NCI-H1436 treated with DMSO at 0.1 percent for 48 hours (cell line): ENCODE measurements at places on chromosomes 3 and 15.

GRCh38 chr3:30604093-30604492 is 2.3 kb upstream of the TGFBR2 start:
- DNase-seq = no peak

DNA sequence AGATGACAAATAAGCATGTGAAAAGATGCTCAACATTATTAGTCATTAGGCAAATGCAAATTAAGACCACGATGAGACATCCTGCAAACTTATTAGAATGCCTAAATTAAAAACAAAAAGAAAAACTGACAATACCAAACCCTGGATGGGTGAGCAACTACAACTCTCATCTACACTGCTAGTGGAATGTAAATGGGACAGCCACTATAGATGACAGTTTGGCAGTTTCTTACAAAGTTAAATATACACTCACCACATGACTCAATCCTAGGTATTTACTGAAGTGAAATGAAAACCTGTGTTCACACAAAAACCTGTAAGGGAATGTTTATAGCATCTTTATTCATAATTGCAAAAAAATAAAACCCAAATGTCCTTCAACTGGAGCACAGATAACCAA is 74.7 kb downstream of the NPTN start:
- no peak for DNase-seq

DNA sequence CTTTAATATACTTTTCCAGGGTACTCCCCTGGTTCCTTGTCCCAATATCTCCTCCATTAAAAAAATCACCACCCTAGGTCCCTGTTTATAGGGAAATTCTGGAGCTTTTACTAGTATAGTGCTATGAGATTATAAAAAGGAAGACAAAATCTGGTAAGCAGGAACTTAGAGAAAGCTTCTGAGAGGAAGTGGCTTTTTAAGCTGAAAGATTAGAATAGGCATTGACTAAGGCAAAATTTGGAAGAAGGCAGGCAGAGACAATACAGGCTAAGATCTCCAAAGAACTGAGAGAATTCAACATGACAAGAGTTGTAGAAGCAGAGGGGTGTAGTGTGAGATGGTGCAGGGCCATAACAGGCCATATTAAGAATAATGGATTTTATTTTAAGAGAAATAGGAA is 25.8 kb downstream of the SGO1 start:
- DNase-seq = no peak

GRCh38 chr3:102577082-102577789 is 142.4 kb downstream of the ZPLD1 start:
- DNase-seq = peak; percentile 12

DNA sequence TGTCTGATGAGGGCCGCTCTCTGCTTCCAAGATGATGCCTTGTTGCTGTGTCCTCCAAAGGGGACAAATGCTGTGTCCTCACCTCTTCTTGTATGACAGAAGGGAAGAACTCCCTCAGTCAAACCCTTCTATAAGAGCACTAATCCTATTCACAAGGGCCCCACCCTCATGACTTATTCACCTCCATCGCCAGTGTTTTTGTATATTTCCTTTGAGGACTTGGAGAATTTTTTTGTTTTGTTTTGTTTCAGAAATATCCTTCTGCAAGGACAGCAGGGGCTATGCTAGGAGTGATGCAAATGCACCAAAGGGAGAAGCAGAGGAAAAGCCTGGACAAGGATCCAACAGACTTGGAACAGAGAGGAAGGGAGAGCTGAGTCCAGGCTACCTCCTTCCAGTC is 214.4 kb downstream of the TLE3 start:
- DNase-seq = no peak

DNA sequence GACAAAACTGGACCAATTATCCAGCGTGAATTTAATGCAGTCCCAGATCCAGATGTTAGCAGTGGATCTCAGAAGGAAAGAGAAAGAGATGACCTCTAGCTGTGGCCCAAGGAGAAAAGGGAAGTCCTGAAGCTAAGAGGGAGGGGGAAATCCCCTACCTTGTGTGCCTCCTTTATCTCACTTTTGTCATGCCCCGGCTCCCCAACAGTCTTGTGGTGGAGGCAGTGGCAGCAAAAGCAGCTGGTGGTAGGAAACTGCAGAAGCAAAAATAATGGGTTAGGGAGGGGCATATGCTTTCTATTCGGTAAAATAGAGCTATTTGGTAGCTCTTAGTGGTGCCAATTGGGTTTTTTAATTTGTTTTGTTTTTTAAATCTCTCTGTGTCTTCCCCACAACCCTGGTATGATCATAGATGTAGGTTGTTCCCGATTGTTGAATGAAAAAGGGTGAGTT is 56.5 kb downstream of the MCTP2 start:
- no peak for DNase-seq

DNA sequence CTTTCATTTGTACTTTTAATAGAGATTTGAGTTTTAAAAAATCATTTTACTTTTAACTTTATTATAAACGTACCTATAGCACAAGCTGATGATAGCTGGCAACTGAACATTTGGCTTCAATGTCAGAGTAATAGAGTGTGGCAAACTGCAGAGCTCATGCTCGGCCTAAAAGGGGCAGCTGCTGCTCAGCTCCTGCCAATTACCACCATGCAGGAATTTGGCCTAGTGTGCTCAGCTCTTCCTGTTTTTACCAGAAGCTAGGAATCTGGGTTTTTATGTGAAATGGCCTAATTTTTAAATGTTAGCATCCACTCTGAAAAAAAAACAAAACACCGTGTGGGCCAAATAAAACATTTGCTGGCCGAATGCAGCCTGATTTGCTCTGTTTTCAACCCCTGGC is 1.8 kb downstream of the IFT122 start:
- no peak for DNase-seq

DNA sequence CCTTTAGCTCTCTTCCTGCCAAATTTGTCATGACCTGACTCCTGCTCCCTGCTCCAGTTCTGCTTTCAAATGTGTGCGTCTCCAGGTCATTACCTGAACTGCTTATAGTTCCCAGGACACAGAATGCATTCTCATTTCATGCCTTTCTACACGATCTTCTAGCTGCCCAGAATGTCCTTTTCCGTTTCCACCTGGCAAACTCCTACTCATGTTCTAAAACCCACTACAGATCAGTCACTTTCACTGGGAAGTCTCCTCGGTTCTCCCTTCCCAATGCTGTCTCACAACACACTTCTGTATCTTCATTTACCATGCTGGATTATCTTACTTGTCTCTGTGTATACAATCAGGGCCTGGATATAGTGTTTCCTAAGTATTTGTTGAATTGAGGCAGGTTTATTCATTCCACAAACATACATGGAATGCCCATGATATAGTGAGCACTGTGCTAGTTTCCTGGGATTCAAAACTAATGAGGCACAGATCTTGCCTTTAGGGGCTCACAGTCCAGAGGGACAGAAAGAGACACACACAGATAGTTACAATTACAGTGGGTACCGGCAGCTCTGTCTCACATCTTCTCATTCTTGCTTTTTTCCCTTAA is 1.6 kb upstream of the NOX5 start:
- no peak for DNase-seq
